ENCODE measurements at places on chromosomes 7 and 10. TPM values are rescaled to one million over a fixed set of nuclear protein-coding genes. Genes with fewer than 3 reads are reported as not detected.

DNA sequence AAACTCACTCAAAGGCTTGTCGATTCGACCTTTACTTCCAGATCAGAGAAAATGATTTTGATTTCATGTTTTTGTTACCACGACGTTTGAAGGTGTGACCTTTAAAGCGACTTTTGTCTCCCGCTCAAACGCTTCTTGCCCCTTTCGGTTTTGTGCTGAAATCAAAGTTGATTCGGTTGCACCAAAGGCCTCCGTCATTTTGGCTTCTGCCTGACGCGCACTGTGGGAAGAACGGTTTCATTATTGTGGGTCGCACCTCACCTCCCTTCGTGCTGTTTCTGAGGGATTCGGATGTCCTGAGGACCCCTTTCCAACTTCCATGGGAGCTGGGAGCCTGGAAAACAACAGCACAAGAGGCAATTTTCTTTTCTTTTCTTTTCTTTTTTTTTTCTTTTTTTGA lies 176.9 kb downstream of the DNAJB6 start:
- peaks cover 17% of the 10 kb centered on the region for H3K27me3 ChIP-seq
- H3K27ac ChIP-seq, result no peak overlapping the region
- H3K4me1 ChIP-seq, result no peaks in the 10 kb centered on the region
- no peak for DNase-seq
- no peaks in the 10 kb centered on the region for H3K36me3 ChIP-seq

Gene CPEB3
- total RNA-seq, result 9.6 TPM

GRCh38 chr7:31957756-31958155 lies 112.5 kb downstream of the PDE1C start:
- DNase-seq, result no peak
- no peaks in the 10 kb centered on the region for H3K27me3 ChIP-seq
- no peaks in the 10 kb centered on the region for H3K4me1 ChIP-seq
- H3K4me3 ChIP-seq, result no peak overlapping the region

GRCh38 chr7:9097565-9098060 lies 664.2 kb downstream of the NXPH1 start:
- H3K4me3 ChIP-seq, result no peak overlapping the region
- no peaks in the 10 kb centered on the region for H3K4me1 ChIP-seq
- H3K27ac ChIP-seq, result no peak overlapping the region

Gene MCU
- total RNA-seq, result 28.3 TPM

DNA sequence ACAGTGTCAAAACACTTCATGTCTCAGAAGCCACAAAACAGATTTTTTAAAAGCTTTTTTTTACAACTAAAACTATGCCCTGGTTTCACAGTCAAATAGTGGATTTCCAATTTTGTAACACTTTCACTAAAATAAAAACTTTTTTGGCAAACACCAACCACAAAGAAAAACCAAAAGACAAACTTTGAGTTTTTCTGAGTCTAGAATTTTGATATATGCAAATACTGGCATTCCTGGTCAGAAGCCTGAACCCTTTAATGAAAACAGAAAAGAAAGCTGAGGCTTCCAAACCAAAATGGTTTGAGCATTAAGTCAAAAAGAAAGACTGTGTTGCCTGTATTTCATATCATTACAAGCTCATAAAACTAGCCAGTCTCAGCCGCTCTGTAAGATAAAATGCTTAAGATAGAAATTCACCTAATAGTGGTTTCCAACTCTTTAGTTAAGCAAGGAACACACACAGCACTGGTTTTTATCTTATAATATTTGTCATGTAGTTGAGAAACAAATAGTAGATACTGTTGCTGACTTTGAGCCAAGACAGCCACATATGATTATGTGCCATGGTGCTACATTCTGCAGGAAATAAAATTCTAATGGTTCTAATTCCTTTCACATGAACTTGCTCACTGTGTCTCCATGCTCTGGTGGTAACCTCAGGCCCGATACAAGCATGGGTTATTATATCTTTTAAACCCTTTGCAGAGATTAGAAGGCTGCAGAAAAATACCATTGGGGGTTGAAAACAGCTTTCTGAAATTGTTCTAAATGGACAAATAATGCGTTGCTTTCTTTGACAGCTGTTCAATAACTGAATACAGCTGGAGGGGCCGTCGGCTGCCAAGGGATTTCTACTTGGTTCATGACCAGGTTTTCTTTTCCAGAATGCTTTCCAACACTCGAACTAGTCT lies 49.4 kb downstream of the FAM171A1 start:
- H3K36me3 ChIP-seq, result no peaks in the 10 kb centered on the region
- H3K27me3 ChIP-seq, result no peaks in the 10 kb centered on the region
- peaks cover 12% of the 10 kb centered on the region for H3K4me1 ChIP-seq
- H3K27ac ChIP-seq, result no peak overlapping the region
- no peak for DNase-seq

- H3K36me3 ChIP-seq, result no peaks in the 10 kb centered on the region
- no peaks in the 10 kb centered on the region for H3K27me3 ChIP-seq
- no peak overlapping the region for H3K4me3 ChIP-seq
- no peak overlapping the region for H3K27ac ChIP-seq
- no peaks in the 10 kb centered on the region for H3K4me1 ChIP-seq
Observed at GRCh38 chr7:148079206-148080080, 511.1 kb upstream of the C7orf33 start.

Gene PRR15
- 0.47 TPM for total RNA-seq

Gene PLEKHS1
- total RNA-seq, result 0.49 TPM

DNA sequence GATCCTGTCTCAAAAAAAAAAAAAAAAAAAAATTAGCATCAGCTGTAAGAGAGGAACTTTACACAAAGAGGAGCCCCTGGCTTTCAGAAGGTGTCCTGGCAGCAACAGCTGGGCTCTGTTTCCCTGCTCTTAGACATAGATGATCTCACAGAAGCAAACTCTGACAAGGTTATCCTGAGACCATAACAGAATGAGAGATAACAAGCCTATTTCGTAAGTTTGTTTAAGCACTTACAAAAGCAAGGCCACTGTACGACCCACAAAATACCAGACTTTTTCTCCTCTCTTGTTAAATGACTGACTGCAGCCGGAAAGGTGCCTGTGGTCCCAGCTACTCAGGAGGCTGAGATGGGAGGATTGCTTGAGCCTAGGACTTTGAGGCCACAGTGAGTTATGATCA lies 33.3 kb upstream of the OTUD1 start:
- no peaks in the 10 kb centered on the region for H3K27me3 ChIP-seq
- H3K36me3 ChIP-seq, result no peaks in the 10 kb centered on the region
- DNase-seq, result no peak
- no peak overlapping the region for H3K4me3 ChIP-seq
- H3K4me1 ChIP-seq, result no peaks in the 10 kb centered on the region

DNA sequence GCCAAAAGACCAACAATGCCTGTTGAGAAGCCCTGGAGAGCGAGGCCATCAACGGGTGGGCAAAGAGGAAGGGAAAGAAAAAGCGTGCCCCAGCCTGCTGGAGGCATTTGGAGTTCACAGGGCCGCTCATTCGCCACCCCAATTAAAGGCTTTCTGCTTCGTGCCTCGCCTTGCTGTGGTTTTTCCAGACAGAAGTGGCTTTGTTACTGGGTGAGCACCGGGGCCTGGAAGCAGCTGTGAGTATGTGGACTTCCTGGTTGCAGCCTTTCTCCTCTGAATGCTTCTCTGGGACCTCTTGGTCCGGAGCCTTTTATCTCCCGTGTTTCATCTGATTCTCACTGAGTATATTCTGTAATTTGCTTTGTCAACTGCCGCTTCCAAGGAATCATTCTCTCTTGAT lies 118.1 kb upstream of the EGR2 start:
- H3K36me3 ChIP-seq, result no peaks in the 10 kb centered on the region
- no peak for DNase-seq
- H3K27ac ChIP-seq, result no peak overlapping the region
- H3K4me1 ChIP-seq, result no peaks in the 10 kb centered on the region
- H3K4me3 ChIP-seq, result no peak overlapping the region
- no peaks in the 10 kb centered on the region for H3K27me3 ChIP-seq

Gene SLC26A4
- total RNA-seq, result 0.13 TPM

DNA sequence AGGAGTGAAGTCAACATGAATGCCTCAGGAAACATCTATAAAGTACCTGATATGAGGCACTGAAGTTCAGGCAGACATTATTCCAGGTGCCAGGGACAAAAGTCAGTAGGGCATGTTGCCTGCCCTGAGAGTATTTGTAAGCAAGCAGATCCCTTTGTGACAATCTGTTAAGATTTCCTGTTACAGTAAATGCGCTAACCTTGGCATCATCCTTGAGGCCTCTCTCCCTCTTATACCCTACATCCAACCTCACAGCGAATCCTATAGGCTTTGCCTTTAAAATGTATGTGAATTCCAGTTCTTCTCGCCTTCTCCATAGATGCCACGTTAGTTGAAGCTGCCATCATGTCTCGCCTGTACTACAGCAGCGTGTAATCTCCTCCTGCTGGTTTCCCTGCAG lies 165.3 kb downstream of the DNAH11 start:
- no peak overlapping the region for H3K27ac ChIP-seq
- H3K4me3 ChIP-seq, result no peak overlapping the region
- no peak for DNase-seq
- no peaks in the 10 kb centered on the region for H3K36me3 ChIP-seq

Gene RAMP3
- 62.9 TPM for total RNA-seq

- H3K4me1 ChIP-seq, result peaks cover 13% of the 10 kb centered on the region
- H3K36me3 ChIP-seq, result no peaks in the 10 kb centered on the region
- H3K27ac ChIP-seq, result no peak overlapping the region
- no peak overlapping the region for H3K4me3 ChIP-seq
- H3K27me3 ChIP-seq, result no peaks in the 10 kb centered on the region
Observed at GRCh38 chr7:12954380-12955033, 267.1 kb downstream of the ARL4A start.

Gene ATRNL1
- total RNA-seq, result 1.1 TPM

DNA sequence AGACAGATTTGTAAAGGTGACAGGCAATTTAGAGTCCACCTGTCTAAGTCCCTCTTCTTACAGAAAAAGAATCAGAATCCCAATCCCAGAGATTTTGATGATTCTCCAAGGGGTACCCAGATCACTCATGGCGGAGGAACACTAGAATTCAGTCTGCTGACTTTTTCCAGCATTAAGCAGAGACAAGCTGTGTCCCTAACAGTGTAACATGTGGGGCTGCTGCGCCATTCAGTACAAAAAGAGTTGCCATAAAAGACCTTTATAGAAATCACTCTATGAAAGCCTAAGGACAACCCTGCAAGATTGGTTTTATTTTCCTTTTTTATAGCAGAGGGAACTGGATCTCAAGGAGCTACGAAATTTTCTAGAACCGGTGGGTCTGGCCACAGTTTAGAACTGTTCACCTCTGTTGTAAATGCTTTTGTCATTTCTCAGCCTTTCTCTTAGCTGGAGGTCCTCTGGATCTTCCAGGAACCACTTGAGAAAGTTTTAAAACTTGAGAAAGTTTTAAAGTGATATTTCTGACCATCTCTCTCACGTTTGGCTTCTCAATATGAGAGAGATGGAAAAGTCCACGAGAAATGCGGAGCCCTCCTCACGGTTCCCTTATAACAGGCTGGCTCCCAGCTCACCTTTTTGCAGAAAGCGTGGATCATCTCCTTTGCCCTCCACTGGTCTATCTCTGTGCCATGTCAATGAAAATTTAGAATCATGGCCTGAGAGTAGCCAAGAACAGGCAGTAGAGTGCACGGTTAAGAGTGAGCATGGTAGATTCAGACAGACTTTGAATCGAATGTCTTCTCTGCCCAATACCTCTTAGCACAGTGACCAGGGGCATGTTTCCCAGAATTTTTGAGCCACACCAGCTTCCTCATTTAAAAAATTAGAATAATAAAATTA lies 826 bp downstream of the GIMAP7 start:
- DNase-seq, result no peak
- no peaks in the 10 kb centered on the region for H3K4me1 ChIP-seq
- H3K27ac ChIP-seq, result peak overlapping the region; percentile 73
- peak overlapping the region; percentile 45 for H3K4me3 ChIP-seq

GRCh38 chr10:53379956-53380355 lies 607.4 kb upstream of the MBL2 start:
- no peak overlapping the region for H3K27ac ChIP-seq
- H3K4me1 ChIP-seq, result no peaks in the 10 kb centered on the region
- no peaks in the 10 kb centered on the region for H3K27me3 ChIP-seq
- DNase-seq, result no peak

Gene SFXN3
- total RNA-seq, result 296 TPM

Gene SPDYE8
- not detected for total RNA-seq

GRCh38 chr7:127893547-127893946 lies 137.7 kb downstream of the LRRC4 start:
- no peak overlapping the region for H3K27ac ChIP-seq
- H3K36me3 ChIP-seq, result peaks cover 12% of the 10 kb centered on the region
- no peak overlapping the region for H3K4me3 ChIP-seq
- DNase-seq, result no peak
- no peaks in the 10 kb centered on the region for H3K27me3 ChIP-seq

GRCh38 chr10:76784076-76784475 lies 853.5 kb downstream of the KCNMA1 start:
- no peaks in the 10 kb centered on the region for H3K27me3 ChIP-seq
- no peak for DNase-seq
- no peaks in the 10 kb centered on the region for H3K36me3 ChIP-seq
- H3K4me1 ChIP-seq, result no peaks in the 10 kb centered on the region

DNA sequence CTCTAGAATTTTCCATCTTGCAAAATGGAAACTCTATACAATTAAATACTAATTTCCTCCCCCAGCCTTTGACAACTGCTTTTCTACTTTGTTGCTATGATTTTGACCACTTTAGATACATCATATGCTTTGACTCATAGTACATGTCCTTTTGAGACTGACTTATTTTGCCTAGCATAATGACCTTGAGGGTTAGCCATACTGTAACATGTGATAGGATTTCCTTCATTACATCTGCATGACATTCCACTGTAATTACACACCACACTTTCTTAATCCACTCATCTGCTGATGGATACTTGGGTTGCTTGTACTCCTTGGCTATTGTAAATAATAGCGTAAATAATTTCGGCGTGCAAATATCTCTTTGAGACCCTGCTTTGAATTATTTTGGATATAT lies 127.7 kb downstream of the JAZF1 start:
- no peak for DNase-seq
- H3K4me1 ChIP-seq, result no peaks in the 10 kb centered on the region
- H3K36me3 ChIP-seq, result no peaks in the 10 kb centered on the region
- H3K27ac ChIP-seq, result no peak overlapping the region
- H3K4me3 ChIP-seq, result no peak overlapping the region

DNA sequence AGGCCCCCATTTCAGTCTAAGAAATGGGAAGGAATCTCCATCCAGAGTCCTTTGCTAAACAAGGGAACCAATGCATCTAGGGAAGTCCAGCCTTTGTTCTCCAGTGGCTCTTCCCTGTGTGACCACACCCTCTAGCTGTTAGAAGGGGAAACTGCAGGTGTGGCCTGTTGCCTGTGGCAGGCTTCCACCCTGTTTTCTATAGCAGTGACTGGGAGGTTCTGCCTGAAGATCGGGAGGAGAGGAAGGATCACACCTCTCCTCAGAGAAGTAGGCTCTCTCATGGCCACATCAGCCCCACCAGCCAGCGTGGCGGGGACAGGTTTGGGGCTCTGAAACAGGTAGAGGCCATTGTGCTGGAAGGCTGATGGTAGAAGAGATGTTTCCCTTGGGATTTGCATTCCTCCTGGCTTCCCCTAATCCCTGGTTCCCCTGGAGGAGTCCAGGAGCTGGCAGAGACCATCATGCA lies 47.7 kb upstream of the TRIM8 start:
- H3K27me3 ChIP-seq, result no peaks in the 10 kb centered on the region
- no peak overlapping the region for H3K4me3 ChIP-seq

Gene AGBL3
- total RNA-seq, result 0.49 TPM

Gene PALD1
- total RNA-seq, result 8.7 TPM
